Osteoblast (primary cell): ENCODE measurements at places on chromosomes 6 and 20. TPM values are rescaled to one million over a fixed set of nuclear protein-coding genes. Genes with fewer than 3 reads are reported as not detected.

Gene PTGIS
- 33.6 and 89.8 TPM in 2 replicates for total RNA-seq

Gene HDGFL1
- total RNA-seq, result not detected in 2 replicates

Gene HRH3
- total RNA-seq, result not detected in 2 replicates

Gene NOTCH4
- total RNA-seq, result 0.59 and 1.1 TPM in 2 replicates

Gene COL12A1
- total RNA-seq, result 1,393 and 1,591 TPM in 2 replicates

- no peak overlapping the region for H3K27ac ChIP-seq
- no peak for DNase-seq
- H3K36me3 ChIP-seq, result no peaks in the 10 kb centered on the region
- H3K4me3 ChIP-seq, result no peak overlapping the region
Observed at GRCh38 chr6:50829898-50830444, 11.3 kb downstream of the TFAP2B start.

DNA sequence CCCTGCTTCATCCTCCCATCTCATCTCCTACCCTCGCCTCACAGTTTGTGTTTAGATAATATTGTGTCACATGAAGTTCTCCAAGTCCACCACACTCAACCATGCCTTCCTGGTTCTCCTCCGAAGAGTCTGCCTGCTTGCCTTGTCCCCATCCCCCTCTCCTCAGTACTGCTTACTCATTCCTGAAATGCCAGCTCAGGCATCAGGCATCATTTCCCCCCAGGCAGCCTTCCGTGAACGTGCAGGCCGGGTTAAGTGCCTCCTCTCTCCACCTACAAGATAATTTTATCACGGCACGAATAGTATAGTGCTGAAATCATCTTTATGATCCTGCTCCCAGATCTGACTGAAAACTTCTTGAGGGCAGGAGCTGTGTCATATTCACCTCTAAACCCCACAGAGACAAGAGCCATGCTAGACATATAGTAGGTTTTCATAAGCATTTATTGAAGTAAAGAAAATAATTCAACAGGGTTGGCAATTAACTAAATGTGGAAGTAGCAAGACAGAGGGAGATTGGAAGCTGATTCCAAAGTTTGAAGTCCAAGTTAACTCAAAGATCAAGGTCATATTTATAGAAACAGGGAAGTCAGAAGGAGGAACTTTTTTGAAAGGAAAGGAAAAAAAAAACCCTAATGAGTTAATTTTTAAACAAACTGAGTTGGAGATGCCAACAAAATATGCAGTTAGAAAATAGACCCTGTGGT, 48.7 kb upstream of the BMP2 start:
- H3K4me1 ChIP-seq, result no peaks in the 10 kb centered on the region
- H3K36me3 ChIP-seq, result no peaks in the 10 kb centered on the region
- H3K27me3 ChIP-seq, result no peaks in the 10 kb centered on the region
- no peak for DNase-seq
- no peak overlapping the region for H3K27ac ChIP-seq
- H3K4me3 ChIP-seq, result no peak overlapping the region

DNA sequence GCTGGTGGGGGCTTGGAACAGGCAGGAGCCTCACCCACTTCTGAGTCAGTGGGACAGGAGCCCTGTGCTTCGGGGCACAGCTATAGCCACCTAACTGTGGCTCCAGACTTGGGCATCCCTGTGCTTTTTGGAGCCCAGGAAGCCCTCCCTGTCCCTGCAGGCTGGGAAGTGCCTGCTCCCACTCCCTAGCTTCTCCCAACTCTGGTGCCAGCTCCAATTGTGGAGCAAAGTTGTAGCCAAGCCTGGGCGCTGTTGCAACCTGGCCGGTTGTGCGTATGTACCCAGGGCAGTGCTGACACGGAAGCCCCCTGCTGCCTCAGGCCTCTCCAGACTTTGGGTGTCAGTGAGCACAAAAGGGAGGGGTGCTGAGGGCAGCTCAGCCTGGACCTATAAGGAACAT, 601.7 kb upstream of the GJE1 start:
- H3K4me3 ChIP-seq, result no peak overlapping the region
- DNase-seq, result no peak
- no peaks in the 10 kb centered on the region for H3K36me3 ChIP-seq
- H3K4me1 ChIP-seq, result no peaks in the 10 kb centered on the region
- H3K27me3 ChIP-seq, result no peaks in the 10 kb centered on the region
- no peak overlapping the region for H3K27ac ChIP-seq

DNA sequence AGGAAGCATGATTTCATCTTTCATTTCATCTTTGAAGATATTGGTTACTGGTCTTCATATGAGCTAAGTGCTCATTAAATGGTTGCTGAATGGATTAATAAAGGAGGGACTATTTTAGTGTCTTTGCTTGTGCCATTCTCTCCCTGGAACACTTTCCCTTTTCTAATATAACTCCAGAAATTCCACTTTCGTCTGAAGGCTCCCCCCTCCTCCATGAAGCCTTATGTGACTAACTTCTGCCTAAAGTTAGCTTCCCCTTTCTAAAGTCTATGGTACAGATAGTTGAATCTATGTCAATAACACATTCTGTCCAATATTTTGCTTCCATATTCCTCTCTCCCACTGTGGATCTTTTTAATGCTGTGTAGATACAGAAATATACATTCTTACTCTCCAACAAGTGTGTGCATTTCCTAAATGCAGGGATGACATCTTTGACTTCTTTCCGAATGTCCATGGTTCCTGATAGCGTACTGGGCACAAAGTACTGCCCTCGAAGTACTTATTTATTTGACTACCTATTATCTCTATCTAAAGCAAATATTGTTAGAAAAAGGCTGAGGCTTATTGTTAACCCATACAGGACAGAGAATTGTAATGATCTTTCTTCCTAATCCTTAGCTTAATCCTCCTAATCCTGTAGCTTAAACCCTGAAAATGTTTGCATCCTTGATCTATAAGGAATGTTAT, 84.7 kb upstream of the ELOVL5 start:
- H3K36me3 ChIP-seq, result no peaks in the 10 kb centered on the region
- H3K27ac ChIP-seq, result peak overlapping the region; percentile 60
- no peaks in the 10 kb centered on the region for H3K27me3 ChIP-seq
- H3K4me1 ChIP-seq, result peaks cover 29% of the 10 kb centered on the region

GRCh38 chr6:33000055-33000454, 9.3 kb downstream of the HLA-DOA start:
- H3K27me3 ChIP-seq, result peaks cover 47% of the 10 kb centered on the region
- no peak overlapping the region for H3K4me3 ChIP-seq
- no peak for DNase-seq

GRCh38 chr6:52020945-52021570, 66.4 kb downstream of the PKHD1 start:
- no peak overlapping the region for H3K4me3 ChIP-seq
- H3K27ac ChIP-seq, result no peak overlapping the region
- DNase-seq, result peak; percentile 32
- H3K4me1 ChIP-seq, result no peaks in the 10 kb centered on the region
